ENCODE measurements at places on chromosomes 7 and 10.

GRCh38 chr10:112235920-112236319, 47.3 kb upstream of the TECTB start:
- DNase-seq = no peak

DNA sequence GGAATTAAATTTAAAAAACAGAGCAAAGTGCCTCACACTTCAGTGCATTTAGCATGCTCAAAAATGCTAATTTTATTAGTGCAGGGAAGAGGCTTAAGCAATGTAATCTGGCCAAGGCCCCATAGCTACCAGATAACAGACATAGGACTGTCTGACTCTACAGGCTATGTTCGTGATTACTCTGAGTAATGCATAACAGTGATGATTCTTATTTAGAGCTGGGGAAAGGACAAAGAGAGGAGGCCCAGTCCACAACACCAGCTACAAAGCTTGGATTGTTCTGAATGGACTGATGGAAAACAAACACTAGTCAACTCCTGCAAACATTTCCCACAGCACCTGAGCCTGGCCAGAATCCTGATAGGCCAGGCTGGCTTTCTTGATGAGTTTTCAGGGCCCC, 8.4 kb upstream of the CH25H start:
- DNase-seq = no peak

GRCh38 chr7:126778101-126778500, 474.6 kb downstream of the GRM8 start:
- peak; percentile 83 for DNase-seq

DNA sequence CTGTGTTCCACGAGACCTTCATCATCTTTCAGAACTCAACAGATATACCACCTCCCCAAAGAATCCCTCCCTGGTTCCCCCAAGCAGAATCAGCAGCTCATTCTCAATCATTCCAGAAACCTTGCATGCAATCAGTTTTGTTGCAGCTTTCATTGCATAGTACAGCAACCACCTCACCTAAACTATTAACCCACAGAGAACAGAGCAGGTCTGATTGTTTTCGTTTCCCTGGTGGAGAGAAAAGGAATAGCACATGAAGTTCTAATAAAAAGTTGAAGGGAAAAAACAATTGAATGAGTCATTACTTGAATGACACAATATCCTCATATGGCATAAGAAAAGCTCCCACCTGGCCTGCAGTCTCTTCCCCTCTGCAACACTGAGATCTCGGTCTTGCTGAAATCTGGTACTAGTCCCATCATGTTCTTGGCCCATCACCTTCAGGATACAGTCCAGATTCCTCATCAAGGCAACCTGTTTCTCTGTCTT, 147.1 kb upstream of the GDF10 start:
- no peak for DNase-seq

DNA sequence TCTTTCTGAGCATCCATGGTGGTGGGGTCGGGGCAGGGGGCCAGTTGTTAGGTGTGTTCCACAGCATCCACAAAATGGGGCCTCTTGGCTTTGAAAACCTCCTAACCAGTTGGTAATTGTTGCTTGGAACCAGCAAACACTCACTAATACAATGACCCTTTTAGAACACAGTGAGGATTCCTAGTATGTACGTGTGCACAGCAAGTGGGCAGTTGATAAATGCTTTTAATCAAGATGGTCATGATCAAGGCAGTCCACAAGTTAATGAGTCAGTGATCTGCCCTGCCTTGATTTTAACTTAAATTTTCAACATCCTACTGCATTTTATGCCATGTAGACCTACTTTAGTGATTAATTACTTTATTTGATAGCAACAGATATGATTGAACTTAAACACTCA, 103.1 kb downstream of the ETV1 start:
- DNase-seq = no peak

- peak; percentile 66 for DNase-seq
Observed at GRCh38 chr7:148031811-148032210, 558.8 kb upstream of the C7orf33 start.

DNA sequence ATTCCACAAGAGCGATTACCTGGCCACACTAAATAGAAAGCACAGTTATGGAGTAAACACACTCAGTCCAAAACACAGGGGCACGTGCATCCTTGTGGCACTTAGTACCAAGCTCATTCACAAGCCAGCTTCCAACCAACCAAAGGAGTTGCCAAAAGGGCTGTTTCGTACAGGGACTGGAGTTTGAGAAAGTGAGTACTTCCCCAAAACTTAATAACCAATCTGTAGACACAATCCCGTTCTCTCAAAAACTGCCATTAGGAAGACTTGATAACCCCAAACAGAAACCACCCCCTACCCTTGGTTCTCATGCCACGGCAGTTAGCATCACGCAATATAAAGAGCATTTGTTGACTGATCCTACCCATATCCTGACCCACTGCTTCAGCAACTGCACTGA, 166.2 kb upstream of the ASAH2 start:
- DNase-seq = no peak

GRCh38 chr10:71622154-71622526, 97.4 kb downstream of the C10orf105 start:
- no peak for DNase-seq

- no peak for DNase-seq
Observed at GRCh38 chr7:88363869-88364268, 57.2 kb upstream of the STEAP4 start.

DNA sequence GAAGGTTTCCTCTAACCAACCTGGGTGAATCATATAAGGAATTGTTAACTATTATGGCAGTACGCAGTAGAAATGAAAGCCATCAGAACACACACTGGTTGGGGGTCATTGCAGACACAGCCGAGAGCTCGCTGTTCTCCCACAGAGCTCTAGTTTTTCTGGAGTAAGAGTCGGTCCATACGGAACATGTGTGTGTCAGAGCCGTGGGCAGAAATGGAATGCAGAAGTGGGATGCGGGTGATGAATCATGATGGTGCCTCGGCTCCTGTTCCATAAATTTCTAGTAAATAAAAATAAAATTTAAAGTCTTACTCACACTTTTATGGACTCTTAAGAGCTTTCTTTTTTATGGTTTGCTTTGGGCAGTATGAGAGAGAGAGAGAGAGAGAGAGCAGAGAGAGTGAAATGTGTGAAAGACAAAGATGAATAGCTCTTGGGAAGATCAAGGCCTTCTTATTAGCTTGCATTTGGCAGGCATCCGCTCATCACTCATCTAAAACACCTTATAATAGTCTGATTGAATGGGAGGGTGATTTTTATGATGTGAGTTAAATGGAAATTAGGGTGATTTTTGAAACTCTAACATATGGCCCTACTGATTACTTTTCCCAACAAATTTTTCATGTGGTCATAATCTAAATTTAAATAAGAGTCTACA, 98.8 kb upstream of the PFKP start:
- DNase-seq = no peak

GRCh38 chr10:95260909-95261552, 29.8 kb downstream of the PDLIM1 start:
- DNase-seq = no peak

DNA sequence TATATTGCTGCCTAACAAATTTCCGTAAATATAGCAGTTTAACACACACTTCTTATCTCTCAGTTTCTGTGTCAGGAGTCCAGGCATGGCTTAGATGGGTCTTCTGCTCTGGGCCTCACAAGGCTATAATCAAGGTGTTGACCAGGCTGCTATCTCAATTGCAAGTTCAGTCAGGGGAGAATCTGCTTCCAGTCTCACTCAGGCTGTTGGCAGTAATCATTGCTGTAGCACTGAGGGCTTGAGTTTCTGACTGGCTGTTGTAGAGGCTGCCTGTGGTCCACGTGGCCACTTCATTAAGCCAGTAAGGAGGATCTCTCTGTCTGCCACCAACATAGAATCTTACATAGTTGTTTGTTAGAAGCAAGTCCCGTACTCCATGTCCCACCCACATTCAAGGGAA, 138.4 kb downstream of the ST7 start:
- DNase-seq = peak; percentile 77

DNA sequence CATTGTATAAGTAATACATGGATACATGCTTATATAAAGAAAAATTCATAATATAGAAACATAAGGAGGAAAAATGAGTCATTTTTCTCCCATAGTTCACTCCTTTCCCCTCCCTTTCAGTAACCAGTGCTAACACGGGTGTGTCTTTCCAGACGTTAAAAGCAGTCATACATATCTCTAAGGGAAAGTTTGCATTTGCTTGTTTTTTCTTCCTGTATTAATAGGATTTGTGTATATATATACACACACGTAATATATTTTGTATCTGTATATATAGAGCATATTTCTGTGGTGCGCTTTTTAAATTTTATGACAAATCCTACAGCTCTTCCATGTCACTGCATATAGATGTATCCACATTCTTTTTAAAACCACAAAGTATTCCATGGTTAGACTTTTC, 78.8 kb downstream of the RALA start:
- DNase-seq = no peak

- peak; percentile 5 for DNase-seq
Observed at GRCh38 chr7:34928052-34928451, 109.2 kb downstream of the DPY19L1 start.

DNA sequence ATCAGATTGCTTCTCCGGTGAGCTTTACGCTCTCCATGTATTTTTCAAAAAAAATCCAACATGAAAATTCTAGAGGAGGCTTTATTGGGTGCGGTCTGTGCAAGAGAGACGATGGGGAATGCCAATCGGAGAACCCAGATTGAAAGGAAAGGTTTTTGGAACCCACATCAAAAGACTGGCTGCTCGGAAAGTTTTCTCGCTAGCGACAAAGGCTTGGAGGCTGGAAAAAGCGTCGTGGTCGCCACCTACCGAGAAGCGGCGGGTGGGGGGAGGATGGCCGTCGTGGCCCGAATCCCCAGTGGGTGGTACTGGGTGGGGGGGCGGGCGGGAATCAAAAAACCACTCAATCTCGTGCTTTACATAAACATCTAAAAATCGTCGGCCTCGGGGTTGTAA, 1.1 kb upstream of the GTF2I start:
- peak; percentile 79 for DNase-seq

GRCh38 chr10:75400771-75401568, 594 bp downstream of the ZNF503 start:
- DNase-seq = no peak

DNA sequence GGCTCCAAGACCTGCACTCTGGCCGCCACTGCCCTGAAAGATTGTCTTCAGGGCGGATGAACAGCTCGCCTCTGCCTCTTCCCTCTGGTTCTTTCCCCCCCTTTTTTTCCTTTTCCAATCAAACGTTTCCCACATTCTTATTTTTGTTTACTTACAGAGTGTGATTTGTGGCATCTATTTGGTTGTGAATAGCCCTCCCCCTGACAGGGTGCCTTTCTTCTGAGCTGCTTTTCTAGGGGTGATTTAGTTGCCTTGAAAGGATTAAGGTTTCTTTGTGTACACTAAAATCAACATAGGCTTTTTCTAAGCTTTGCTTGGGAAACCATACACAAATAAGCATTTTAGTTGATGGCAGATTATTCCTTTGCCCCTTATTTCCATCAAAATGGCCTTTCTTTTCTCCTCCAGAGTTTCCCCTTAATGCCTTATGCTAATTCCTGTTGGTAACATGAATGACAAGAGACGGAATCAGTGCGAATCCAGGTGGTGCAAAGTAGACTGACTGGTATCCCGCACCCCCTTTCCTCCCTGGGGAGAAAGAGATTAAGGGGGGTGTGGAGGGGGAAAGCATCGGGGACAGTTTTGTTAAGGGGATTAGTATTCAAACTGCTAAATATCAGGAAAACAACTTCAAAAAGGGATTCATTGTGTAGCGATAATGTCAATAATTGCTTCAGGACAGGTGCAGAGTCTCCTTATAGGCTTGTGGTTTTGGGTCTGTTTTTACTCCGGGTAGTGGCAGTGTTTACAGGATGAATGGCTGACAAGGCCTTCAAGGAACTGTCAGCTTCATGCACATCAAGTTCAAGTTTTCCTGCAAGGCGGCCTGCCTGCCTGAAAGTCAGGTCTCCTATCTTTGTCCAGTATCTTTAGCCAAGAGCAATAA, 431.6 kb upstream of the GALNT17 start:
- DNase-seq = no peak

DNA sequence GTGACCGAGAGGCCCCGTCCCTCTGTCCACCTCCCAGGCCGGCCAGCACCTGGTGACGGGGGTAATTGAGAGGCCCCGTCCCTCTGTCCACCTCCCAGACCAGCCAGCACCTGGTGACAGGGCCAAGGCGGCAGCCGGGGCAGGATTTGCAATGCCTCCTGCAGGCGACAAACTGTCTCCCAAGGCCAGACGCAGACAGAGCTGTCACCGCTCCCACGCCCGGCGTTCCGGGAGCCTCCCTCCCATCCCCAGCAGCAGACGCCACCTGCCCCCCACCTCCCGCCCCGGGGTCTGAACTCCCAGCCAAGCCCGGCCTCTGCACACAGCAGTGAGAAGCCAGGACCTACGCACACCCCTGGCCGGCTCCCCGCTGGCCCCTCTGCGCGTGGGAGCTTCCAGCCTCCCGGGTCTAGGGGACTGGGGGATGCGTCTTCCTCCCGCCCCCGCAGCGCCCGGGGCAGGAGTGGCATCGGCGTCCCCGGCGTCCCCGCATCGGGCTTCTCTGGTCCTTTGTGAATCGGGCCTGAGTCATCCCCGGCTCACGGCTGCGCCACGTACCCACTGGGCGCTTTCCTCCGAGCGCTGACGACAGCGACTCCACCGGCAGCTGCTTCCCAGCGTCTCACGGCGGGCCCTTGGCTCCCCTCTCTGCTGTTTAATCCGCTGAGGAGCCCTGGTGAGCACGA, 95.1 kb upstream of the DIP2C start:
- DNase-seq = peak; percentile 27

GRCh38 chr10:99975106-99975829, 34.5 kb downstream of the DNMBP start:
- DNase-seq = no peak

DNA sequence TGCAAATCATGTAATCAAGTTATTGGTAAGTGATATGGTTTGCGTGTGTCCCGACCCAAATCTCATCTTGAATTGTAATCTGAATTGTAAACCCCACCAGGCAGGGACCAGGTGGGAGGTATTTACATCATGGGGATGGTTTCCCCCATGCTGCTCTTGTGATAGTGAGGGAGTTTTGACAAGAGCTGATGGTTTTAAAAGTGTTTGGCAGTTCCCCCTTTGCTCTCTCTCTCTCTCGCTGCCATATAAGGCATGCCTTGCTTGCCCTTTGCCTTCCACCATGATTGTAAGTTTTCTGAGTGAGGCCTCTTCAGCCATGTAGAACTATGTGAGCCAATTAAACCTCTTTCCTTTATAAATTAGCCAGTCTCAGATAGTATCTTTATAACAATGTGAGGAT, 302.6 kb downstream of the THSD7A start:
- no peak for DNase-seq

DNA sequence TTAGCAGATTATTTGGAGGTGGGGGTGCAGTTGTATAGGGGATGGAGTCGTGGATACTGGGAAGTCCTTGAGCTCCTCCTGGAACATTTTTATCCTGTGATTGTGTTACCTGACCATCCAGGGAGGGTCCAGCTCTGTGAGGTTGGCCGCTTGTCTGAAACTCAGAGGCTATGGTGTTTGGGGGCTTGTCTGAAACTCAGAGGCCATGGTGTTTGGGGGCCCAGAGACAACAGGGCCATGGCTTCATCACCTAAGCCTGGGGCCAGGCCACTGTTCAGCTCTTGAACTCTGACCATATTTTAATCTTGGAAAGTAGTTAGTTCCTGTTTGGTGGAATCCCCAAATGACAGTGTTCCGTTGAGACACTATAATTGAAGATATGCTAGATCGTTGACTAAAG, 66.1 kb downstream of the TRRAP start:
- DNase-seq = no peak
